ENCODE measurements at places on chromosomes 3 and 15. TPM values are rescaled to one million over a fixed set of nuclear protein-coding genes. Genes with fewer than 3 reads are reported as not detected.

DNA sequence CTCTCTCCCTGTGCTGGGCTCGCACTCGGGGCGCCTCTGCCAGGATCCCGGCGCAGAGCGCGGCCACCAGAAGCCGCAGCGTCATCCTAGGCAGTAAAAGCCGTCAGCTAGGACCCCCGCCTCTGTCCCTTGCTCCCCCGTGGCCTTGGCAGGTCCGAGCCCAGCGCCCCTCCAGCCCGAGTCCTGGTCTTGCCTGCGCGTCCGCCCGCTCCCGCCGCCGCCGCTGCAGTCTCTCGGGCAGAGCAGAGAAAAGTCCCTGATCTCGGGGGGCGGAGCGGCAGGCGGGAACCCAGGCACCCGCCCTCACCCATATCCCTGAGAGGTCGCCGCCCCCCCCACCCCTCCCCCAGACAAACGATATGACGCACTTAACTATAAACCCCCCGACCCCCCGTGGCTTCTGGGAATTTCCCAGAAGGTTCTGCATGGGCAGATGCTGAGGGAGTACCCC is at the start of gene COL7A1:
Gene COL7A1 (minus strand): TSS at position 255 of the 451 bp plus-strand sequence. CDS start 170 bp downstream, at position 85.
- DNase-seq = no peak

DNA sequence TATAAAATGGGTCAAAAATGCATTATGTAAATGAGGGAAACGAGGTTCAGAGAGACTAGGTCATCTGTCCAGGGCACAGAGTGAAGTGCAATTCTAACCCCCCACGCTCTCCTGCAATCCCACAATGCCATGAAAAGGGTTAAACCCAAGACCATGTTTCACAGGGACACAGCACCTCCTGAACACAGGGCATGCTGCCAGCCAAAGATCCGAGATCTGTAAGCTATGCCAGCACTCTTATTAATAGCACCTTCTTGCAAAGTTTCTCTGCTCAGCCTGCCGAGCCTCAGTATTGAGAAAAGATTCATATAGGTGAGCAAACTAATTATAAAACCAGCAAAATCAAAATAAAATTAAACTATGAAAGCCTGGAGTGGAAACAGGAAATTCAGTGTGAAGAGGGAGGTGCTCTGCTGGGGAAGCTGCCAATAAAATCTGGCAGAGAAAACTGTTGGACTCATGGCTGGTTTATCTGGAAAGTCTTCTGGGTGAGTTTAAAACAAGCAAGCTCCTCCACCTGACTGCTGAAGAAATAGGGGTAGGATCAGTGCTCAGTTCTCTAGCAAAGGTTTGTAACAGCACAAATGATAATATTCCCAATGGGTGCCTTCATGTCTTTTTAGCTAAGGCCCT is 50.3 kb downstream of the LRIG1 start:
- DNase-seq = no peak

DNA sequence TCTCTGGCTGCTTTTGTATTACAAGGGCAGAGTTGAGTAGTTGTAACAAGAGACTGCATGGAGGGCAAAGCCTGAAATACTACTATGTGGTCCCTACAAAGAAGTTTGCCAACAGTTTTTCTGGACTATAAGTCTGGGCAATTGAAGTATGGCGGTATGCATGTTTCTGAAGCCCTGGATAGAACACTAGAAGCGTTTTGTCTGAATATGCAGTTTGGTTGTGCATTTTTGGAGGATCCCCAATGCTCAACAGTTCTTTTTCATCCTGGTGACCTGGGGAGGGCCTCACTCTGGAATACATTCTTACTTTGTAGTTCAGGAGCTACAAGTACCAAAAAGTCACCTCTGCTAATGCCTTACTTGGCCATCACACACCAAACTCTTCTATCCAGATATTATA is 29.6 kb downstream of the SH3GL3 start:
- no peak for DNase-seq

GRCh38 chr15:98769867-98770266 is 121.5 kb downstream of the IGF1R start:
- no peak for DNase-seq

DNA sequence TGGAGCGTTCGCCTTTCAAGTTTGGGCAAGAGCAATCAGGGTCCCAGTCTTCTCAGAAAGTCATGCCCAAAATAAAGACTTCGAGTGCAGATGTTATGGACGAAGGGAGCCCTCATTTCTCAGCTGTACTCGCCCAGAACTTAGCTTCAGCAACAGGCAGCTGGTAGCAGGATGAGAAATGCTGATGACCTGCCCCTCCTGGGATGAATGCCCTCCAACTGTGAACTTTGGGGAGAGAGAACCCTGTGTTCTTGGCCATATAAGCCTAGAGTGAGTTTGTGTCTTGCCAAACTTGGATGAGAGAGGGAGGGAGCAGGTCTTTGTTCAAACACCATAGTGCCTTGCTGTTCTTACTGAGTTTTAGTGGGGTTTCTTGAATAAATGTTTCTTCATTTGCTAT is 400.3 kb downstream of the LRTM1 start:
- DNase-seq = no peak

- no peak for DNase-seq
Observed at GRCh38 chr15:29470794-29471193, 201.2 kb upstream of the NSMCE3 start.

DNA sequence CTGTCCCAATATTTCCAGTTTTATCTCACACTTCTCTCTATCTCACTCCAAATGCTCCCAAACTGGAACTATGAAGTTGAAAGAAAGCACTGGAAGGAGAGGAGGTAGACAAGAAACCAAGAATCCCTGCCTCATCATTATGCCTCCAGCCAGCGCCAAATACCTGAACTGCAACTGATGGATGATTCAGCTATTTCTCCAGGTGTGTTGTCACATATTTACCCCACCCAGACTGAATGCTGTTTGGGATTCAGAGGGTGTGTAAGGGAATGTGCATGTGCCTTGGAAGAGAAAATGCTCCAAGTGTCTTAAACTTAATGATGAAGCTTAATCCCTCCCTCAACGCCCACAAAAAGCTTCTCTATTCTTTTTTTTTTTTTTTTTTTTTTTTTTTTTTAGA is 269.5 kb upstream of the ATP11B start:
- no peak for DNase-seq

GRCh38 chr3:196498297-196498696 is 5.3 kb downstream of the RNF168 start:
- no peak for DNase-seq

- DNase-seq = peak; percentile 73
Observed at GRCh38 chr3:65342084-65342683, 654.4 kb upstream of the ADAMTS9 start.

DNA sequence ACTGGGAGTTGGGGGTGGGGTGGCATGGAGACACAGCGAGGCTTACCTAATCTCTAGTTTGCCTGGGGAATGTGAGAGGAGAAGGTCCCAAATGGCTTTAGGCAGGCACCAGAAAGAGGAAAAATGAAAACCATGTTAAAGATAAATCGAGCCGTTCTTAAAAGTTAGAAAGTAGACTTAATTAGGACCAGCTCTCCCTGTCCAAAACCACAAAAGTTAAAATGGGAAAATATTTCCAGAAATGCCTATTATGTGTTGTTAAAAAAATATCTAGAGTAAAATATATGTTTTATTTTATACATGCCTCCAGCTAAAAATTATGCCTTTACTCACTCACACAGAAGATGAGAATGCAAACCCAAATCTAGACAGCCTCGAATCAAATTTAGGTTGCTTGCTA is 50.1 kb downstream of the LRTM1 start:
- no peak for DNase-seq

DNA sequence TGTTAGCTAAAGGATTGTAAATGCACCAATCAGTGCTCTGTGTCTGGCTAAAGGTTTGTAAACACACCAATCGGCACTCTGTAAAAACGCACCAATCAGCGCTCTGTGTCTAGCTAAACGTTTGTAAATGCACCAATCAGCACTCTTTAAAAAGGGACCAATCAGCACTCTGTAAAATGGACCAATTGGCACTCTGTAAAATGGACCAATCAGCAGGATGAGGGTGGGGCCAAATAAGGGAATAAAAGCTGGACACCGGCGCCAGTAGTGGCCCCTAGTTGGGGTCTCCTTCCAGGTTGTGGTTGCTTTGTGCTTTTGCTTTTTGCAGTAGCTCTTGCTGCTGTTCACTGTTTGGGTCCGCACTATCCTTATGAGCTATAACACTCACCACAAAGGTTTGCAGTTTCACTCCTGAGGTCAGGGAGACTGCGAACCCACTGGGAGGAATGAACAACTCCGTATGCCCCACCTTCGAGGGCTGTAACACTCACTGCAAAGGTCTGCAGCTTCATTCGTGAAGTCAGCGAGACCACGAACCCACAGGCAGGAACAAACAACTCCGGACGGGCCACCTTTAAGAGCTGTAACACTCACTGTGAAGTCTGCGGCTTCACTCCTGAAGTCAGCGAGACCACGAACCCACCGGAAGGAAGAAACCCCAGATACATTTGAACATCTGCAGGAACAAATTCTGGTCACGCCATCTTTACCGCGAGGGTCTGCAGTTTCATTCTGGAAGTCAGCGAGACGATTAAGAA is 1.1 kb upstream of the SUCLG2 start:
- peak; percentile 44 for DNase-seq

- DNase-seq = no peak
Observed at GRCh38 chr3:195796795-195797194, 14.9 kb downstream of the MUC4 start.

DNA sequence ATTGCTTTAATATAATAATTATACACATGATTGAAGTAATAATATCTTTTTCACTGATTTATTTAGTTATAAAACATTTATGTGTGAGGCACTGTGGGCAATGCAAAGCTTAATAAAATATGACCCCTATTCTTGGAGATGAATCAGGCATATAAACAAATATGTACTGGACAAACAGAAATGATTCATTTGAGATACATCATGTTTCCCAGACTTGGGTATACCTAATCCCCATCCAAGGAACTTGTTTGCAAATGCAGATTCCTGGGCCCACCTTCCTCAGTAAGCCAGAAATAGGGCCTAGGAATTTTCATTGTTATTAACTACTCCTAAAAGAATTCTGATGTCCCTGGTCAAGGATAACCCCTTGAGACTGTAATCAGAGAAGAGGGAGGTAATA is 184.2 kb downstream of the CHL1 start:
- DNase-seq = no peak

DNA sequence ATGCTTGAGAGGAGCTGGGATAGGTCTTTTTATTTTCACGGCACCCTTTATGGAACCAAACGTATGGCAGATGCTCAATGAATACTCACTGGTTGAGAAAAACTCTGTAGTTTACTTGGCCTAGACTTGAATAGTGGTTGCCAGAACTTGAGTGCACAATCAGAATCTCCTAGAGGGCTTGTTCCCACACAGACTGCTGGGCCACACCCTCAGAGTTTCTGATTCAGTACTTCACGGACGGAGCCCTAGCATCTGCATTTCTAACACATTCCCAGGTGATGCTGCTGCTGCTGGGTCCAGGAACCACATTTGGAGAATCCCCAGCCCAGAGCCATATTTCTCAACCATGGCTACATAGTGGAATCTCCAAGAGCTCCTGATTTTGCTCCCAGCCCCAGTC is 24.6 kb downstream of the CA12 start:
- no peak for DNase-seq

GRCh38 chr3:19248143-19248542 is 99.8 kb downstream of the KCNH8 start:
- DNase-seq = no peak

- no peak for DNase-seq
Observed at GRCh38 chr3:157414861-157415260, 21.8 kb upstream of the PTX3 start.

DNA sequence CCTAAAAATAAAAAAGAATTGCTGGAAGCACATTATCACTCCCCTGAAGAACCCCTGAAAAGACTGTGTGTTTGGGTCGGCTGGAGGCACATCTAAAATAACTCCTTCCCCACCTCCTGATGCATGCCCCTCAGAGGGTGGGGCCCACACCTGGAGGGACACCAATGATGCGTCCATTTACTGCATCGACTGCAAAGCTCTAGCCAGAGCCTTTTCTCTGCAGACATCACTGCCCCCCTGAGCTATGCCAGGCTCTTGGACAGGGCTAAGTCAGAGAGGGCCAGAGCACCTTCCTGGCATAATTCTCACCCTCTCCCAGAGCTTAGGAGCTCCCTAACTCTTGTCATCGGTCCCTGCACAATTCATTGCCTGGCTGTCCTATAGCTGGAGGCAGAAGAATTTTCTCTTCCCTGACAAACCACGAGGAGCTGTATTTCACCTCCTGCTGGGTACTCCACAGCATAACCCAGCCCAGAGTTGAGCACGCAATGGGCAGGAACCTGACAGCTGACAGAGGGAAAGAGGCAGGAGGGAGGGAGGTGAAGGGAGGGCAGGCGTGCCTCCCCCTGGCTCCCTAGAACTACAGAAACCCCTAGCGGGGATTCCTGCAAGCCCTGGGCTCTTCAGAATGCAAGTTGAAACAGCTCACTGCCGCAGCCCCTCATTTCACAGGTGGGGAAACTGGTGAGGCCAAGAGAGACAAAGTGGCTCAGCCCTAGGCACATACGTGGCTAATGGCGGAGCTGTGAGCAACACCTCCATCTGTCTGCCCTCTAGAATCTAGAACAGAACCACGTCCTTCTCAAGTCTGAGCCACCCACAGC is 46.6 kb downstream of the XXYLT1 start:
- DNase-seq = no peak

GRCh38 chr3:187770224-187770623 is 25.0 kb upstream of the BCL6 start:
- no peak for DNase-seq

DNA sequence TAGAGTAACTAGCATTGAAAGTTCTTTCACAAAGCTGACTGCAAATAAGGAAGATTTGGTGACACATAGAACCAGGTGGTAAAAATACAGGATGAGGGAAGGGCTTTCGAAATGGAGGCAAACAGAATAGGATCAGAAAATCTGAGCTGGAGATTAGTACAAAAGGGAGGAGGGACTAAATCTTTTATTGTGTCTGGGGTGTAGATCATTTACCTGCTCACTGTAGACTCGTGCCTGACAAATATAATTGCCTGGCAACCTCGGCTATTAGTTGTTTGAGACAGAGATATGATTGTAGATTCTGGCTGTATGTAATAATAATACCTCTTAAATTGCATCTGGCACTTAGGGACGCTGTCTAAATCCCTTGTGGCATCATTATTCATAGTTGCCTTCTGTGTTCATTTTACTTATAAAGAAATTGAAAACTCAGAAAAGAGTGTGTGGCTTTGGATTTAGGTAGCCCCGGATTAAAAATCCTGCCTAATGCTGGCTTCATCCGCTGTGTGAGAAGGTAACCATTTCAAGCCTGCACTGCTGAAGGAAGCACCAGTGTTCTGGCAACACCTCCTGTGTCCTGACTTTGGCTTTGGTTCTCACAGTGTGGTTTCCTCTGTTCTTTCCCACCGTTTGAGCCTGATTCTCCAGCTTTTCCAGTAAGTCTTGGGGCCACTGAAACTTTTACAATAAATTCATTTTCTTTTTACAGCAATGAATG is 25.0 kb upstream of the GPR160 start:
- peak; percentile 41 for DNase-seq

EIF2A gene
- total RNA-seq = 97.1 TPM

FHIT gene
- total RNA-seq = 8.3 TPM

PSMA4 gene
- 285 TPM for total RNA-seq

CX3CR1 gene
- 0.61 TPM for total RNA-seq

SV2B gene
- total RNA-seq = not detected

NR1I2 gene
- not detected for total RNA-seq

BTLA gene
- total RNA-seq = not detected

SPSB4 gene
- total RNA-seq = not detected

SYNM gene
- 6.0 TPM for total RNA-seq

ARNT2 gene
- total RNA-seq = 0.23 TPM

All from Caco-2 (cell line).